ENCODE measurements at places on chromosomes 3 and 15. TPM values are rescaled to one million over a fixed set of nuclear protein-coding genes. Genes with fewer than 3 reads are reported as not detected.

The HERC2 gene
- 73.8 TPM for total RNA-seq

The ZBBX gene
- not detected for total RNA-seq

The ERC2 gene
- 1.1 TPM for total RNA-seq

The SI gene
- total RNA-seq: not detected

The COLQ gene
- total RNA-seq: 4.6 TPM

The PLA2G4E gene
- not detected for total RNA-seq

The CNTN4 gene
- 4.2 TPM for total RNA-seq

The BAHD1 gene
- 4.1 TPM for total RNA-seq

The ACAD9 gene
- 34.1 TPM for total RNA-seq

The FGF12 gene
- total RNA-seq: 1.1 TPM

The SLC22A13 gene
- not detected for total RNA-seq

The AEN gene
- total RNA-seq: 6.3 TPM

The FAM81A gene
- total RNA-seq: 2.2 TPM

The TMEM89 gene
- total RNA-seq: not detected

The AVEN gene
- total RNA-seq: 19.8 TPM

The NAA50 gene
- 223 TPM for total RNA-seq
